Esophagus squamous epithelium (tissue), 5 donors: ENCODE measurements at places on chromosomes 6 and 20. TPM values are rescaled to one million over a fixed set of nuclear protein-coding genes. Genes with fewer than 3 reads are reported as not detected.

DNA sequence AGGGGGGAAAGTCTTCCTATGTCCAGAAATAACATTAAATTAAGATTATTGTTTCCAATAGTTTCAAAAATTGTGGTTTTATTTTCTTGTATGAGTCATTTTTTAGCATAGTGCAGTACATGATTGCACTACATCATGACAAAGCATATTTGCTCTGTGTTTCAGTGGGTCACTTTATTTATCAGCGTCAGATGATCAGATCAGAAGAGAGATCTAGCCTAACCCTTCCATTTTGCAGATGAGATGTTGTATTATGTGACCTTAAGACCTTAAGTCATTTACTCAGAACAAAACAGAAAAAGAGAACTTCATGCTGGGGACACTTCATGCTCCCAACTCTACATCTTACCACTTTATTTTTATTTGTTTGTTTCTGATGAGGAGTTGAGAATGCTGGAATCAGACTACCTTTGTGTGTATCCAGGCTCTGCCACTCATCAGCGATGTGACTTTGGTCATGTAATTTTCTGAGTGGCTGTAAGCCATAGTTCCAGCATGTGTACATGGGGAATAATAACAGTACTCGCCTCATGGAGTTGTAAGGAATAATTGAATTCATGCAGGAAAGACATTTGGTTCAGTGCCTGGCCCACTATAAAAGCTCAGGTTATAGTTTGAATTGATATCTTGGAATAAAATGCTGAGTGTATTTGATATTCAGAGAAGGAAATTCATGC lies 13.5 kb downstream of the EYA4 start:
- H3K27me3 ChIP-seq = no peaks in the 10 kb centered on the region
- DNase-seq = no peak
- no peaks in the 10 kb centered on the region for H3K36me3 ChIP-seq
- no peak overlapping the region for H3K4me3 ChIP-seq
- H3K4me1 ChIP-seq = no peaks in the 10 kb centered on the region

- no peaks in the 10 kb centered on the region for H3K4me1 ChIP-seq
- no peak for DNase-seq
- H3K4me3 ChIP-seq = no peak overlapping the region
Measured at GRCh38 chr20:41670631-41671030, 52.5 kb upstream of the CHD6 start.

GRCh38 chr6:148990403-148990802 lies 243.6 kb downstream of the UST start:
- DNase-seq = no peak
- no peaks in the 10 kb centered on the region for H3K4me1 ChIP-seq
- no peak overlapping the region for H3K4me3 ChIP-seq
- no peak overlapping the region for H3K27ac ChIP-seq
- no peaks in the 10 kb centered on the region for H3K27me3 ChIP-seq

- H3K36me3 ChIP-seq = no peaks in the 10 kb centered on the region
- no peak overlapping the region for H3K27ac ChIP-seq
- H3K4me1 ChIP-seq = no peaks in the 10 kb centered on the region
- no peak overlapping the region for H3K4me3 ChIP-seq
- no peak for DNase-seq
Measured at GRCh38 chr6:56814802-56815201, 140.1 kb upstream of the BEND6 start.

DNA sequence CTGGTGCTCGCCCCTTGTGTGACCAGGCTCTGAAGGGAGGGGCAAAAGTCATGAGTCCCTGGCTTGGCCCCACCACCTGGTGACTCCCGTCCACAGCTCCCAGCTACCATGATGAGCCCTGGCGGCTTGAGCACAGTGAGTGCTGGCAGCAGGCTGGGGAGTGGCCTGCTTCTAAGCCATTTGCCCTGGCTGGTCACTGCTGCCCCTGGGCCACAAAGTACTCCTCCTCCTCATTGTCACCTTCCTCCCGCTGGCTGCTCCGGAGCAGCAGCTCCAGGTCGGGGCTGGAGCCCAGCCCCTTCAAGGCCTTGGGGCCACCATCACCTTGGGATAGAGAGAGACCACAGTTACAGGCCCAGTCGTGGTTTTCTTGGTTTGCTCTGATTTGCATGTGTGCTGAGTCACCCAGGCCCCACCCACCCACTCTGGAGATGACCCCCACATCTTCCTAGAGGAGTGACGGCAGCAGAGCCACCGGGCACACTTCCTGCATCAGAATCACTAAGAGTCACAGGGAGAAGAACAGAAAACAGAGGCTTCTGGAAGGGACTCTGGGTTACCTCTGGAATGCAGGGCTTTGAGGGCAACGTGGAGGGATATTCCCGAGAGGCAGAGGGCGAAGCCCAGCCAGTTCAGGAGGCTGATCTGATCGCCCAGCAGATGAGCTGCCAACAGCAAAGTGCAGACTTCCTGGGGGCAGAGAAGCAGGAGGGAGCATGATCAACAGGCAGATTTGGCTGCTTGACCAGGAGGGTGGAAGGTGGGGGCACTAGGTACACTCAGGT lies 42.1 kb upstream of the CDH22 start:
- H3K4me1 ChIP-seq = peaks cover 20% of the 10 kb centered on the region
- H3K27me3 ChIP-seq = no peaks in the 10 kb centered on the region
- H3K27ac ChIP-seq = peak overlapping the region; percentile 12
- DNase-seq = no peak
- H3K4me3 ChIP-seq = no peak overlapping the region

GRCh38 chr6:131897050-131897435 lies 54.1 kb downstream of the CCN2 start:
- no peak for DNase-seq
- H3K27ac ChIP-seq = no peak overlapping the region
- H3K4me3 ChIP-seq = no peak overlapping the region
- H3K27me3 ChIP-seq = no peaks in the 10 kb centered on the region
- no peaks in the 10 kb centered on the region for H3K4me1 ChIP-seq

DNA sequence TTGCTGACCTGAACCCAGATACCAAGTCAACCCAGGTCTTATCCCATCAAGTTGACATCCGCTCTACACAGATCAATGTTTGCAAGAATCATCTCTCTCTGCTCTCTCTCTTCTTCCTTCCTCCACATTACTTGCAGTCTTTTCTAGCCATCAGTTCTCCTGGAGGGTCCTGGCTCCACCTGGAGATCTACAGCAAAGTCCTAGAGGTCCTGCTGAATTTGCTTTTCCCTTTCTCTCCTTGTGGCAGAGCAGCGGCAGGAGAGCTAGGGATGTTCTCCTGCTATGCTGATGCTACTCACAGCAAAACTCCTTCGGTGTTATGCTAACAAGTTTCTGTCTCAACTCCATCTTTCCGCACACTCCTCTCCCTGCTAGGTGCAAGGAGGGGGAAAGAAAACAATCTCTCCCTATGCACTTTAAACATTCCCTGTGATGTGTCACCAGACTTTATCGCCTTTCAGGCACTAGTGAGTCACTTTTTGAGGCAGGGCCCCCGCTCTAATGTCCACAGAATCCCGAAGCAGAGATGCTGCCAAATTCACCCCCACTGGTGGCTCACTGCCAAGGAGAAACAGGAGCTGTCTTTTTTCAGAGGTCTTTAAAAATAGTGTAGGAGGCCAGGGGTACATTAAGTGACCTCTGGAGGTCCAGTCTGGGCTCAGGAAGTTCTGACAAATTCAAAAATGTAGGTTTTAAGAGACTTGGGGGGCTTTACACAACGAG lies 62.6 kb downstream of the FAM50B start:
- no peak for DNase-seq
- H3K4me1 ChIP-seq = peaks cover 32% of the 10 kb centered on the region
- H3K27me3 ChIP-seq = peaks cover 51% of the 10 kb centered on the region

- peak overlapping the region; percentile 35 for H3K4me3 ChIP-seq
- no peaks in the 10 kb centered on the region for H3K27me3 ChIP-seq
- no peaks in the 10 kb centered on the region for H3K4me1 ChIP-seq
- DNase-seq = no peak
Measured at GRCh38 chr6:138454981-138455706, 44.1 kb downstream of the NHSL1 start.

- H3K27me3 ChIP-seq = no peaks in the 10 kb centered on the region
- no peaks in the 10 kb centered on the region for H3K36me3 ChIP-seq
Measured at GRCh38 chr6:116828983-116829382, at the start of gene GPRC6A. GPRC6A (minus strand) TSS chr6:116829083; CDS start chr6:116829013, 70 bp downstream.

GRCh38 chr6:1364791-1365190 lies 24.6 kb upstream of the FOXF2 start:
- no peaks in the 10 kb centered on the region for H3K36me3 ChIP-seq
- DNase-seq = no peak
- peaks cover 5% of the 10 kb centered on the region for H3K4me1 ChIP-seq
- no peaks in the 10 kb centered on the region for H3K27me3 ChIP-seq
- H3K27ac ChIP-seq = peak overlapping the region; percentile 62

DNA sequence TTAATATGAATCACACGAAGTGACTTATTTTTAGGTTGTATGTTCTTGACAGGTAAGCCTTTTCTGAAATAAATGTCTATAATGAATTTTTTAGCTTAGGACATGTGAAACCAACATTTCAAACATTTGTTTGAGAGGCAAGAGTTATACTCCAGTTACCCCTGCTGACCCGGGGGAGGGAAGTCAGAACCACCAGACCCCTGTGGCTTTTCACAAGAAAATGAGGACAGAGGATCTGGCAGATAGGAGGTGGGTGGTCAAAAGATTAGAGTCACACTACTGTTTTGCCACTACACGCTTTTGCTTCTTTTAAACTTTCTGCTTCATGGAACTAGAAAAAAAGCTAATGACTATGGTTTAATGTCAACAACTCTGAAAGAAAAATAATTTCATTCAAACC lies 27.5 kb upstream of the ADGRF4 start:
- H3K4me3 ChIP-seq = no peak overlapping the region
- H3K4me1 ChIP-seq = peaks cover 6% of the 10 kb centered on the region
- H3K27ac ChIP-seq = no peak overlapping the region
- H3K27me3 ChIP-seq = no peaks in the 10 kb centered on the region

DNA sequence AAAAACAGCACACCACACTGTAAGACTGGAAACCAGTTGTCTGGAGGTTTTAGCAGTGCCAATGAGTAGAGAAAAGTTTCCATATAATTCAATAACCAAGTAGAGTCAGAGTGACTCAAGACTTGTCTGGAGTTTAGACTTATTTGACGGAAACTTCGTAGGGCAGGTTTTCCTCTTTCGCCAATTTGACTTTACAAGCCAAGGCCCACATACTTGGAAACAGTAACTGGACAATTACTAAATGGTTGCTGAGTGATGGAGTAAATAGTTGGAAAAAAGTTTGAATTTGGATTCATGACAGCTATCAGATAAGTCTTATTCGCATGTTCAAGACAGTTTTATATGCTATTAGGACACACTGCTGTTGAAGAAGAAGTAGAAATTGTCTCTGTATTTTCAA lies 48.1 kb upstream of the CTAGE9 start:
- no peaks in the 10 kb centered on the region for H3K36me3 ChIP-seq
- no peaks in the 10 kb centered on the region for H3K27me3 ChIP-seq

DNA sequence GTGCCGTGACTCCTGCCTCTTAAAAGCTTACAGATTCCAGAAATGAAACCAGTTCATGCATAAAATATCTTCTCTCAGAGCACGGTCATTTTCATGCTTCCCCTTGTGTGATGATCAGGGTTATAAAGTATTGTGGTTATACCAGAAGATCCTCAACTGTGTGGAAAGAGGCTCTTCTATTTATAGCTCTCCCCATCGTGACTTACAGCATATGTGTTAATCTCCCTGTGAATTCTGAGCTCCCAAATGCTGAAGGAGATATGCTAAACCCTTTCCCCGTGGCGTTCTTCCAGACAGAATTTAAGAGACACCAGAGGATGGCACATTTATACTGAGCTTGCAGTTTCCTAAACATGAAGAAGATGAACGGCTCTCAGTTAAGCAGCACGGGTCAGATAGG lies 158.8 kb downstream of the CDH26 start:
- H3K27ac ChIP-seq = no peak overlapping the region
- no peak overlapping the region for H3K4me3 ChIP-seq
- H3K4me1 ChIP-seq = no peaks in the 10 kb centered on the region
- DNase-seq = no peak
- no peaks in the 10 kb centered on the region for H3K36me3 ChIP-seq

- DNase-seq = no peak
- H3K36me3 ChIP-seq = no peaks in the 10 kb centered on the region
- H3K4me3 ChIP-seq = no peak overlapping the region
- no peak overlapping the region for H3K27ac ChIP-seq
- no peaks in the 10 kb centered on the region for H3K27me3 ChIP-seq
- H3K4me1 ChIP-seq = no peaks in the 10 kb centered on the region
Measured at GRCh38 chr6:122903266-122903915, 92.6 kb upstream of the CLVS2 start.

DNA sequence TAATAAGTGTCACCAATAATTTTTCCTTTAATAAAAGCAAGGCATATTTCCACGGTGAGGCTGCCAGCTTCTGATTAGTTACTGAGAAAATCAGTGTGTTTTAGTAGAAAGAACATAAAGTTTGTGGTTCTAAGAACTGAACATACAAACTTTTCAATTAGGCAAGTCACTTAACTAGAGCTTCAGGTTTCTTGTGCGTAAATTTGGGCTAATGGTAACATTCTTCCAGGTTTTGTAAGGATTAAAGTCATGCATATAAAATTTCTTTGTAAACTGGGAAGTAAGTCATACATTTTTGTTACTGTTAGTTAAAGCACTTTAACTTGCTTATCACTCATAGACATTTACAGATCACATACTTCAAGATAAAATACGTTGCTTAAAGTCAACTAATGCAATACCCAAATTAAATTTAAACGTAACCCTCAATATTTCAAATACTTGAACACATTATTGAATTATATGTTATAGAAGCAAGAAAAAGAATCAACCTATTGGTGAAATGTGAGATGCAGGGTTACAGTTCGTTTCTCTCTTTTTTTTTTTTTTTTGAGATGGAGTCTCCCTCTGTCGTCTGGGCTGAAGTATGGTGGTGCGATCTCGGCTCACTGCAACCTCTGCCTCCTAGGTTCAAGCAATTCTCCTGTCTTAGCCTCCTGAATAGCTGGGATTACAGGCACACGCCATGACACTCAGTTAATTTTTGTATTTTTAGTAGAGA lies 327.3 kb upstream of the NOX3 start:
- peaks cover 7% of the 10 kb centered on the region for H3K4me1 ChIP-seq
- H3K36me3 ChIP-seq = no peaks in the 10 kb centered on the region
- peak overlapping the region; percentile 44 for H3K27ac ChIP-seq
- no peak overlapping the region for H3K4me3 ChIP-seq

GRCh38 chr20:44990425-44990824 lies 24.1 kb downstream of the STK4 start:
- DNase-seq = no peak
- H3K27ac ChIP-seq = peak overlapping the region; percentile 64
- H3K4me3 ChIP-seq = peak overlapping the region; percentile 33
- peaks cover 49% of the 10 kb centered on the region for H3K36me3 ChIP-seq
- no peaks in the 10 kb centered on the region for H3K27me3 ChIP-seq

GRCh38 chr6:73382462-73383113 lies 12.0 kb upstream of the DDX43 start:
- H3K36me3 ChIP-seq = no peaks in the 10 kb centered on the region
- no peak overlapping the region for H3K4me3 ChIP-seq

GSTA5 gene
- total RNA-seq = not detected

KHDC1L gene
- total RNA-seq = not detected

SLC13A3 gene
- total RNA-seq = 0.34 TPM

ENPP1 gene
- 12.6 TPM for total RNA-seq

HSPA1L gene
- 0.97 TPM for total RNA-seq

GGTLC1 gene
- total RNA-seq = not detected

GPX5 gene
- not detected for total RNA-seq

BRD2 gene
- total RNA-seq = 151 TPM
